ENCODE measurements at places on chromosomes 7 and 10.

DNA sequence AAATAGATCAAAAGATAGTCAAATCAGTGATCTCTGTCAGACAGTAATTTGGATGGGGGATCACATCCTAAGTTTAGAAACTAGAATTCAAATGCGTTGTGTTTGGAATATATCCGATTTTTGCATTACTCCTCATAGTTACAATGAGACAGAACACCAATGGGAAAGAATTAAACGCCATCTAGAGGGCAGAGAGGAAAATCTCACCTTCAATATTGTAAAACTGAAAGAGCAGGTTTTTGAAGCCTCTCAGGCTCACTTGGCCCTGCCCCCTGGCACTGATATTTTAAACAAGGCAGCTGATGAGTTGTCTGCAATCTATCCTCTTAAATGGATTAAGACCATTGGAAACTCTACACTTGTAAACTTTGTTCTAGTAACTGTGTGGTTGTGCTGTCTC lies 17.7 kb downstream of the FRG2B start:
- peak; percentile 47 for DNase-seq

DNA sequence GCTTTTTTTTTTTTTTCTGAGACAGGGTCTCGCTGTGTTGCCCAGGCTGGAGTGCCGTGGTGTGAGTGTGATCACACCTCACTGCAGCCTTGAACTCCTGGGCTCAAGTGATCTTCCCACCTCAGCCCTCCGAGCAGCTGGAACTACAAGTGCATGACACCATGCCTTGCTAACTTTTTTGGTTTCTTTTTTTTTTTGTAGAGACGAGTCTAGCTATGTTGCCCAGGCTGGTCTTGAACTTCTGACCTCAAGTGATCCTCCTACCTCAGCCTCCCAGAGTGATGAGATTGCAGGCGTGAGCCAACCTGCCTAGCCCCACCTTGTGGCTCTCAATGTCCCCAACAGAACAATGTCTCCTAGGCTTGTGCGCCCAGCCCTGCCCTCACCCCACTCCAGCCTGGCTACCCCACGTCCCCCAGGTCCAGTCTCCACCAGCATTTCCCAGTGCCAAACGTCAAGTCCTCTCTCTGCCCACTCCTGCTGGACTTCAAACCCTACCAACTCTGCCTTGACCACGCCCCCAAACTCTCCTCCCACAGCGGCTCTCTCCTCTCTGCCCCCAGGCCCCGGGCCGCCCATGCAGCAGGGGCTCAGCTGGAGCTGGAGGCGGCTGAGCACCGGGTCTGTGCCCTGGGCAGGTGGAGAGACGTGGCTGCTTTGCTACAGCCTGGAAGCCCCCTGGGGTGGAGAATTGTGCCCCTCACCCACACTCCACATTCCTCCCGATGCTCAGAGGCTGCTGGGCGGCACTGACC lies 18.9 kb downstream of the BHLHA15 start:
- no peak for DNase-seq

DNA sequence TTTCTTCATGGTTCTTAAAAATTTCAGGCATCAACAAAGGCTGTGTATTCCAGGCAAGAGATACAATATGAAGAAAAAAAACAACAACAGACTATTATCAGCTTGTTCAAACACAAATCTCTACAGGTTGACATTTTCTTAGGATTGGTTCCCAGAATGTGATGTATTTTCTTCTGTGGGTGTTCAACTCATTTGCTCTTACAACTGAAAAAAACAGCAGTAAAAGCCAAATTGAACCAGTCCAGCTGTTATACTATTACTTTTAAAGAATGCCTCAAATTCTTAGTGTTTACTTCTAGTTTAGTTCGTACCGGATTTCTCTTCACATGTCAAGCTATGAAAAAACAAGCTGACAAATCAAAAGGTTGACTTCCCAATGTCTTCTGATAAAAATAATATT lies 60.7 kb downstream of the CNTNAP2 start:
- DNase-seq: no peak

DNA sequence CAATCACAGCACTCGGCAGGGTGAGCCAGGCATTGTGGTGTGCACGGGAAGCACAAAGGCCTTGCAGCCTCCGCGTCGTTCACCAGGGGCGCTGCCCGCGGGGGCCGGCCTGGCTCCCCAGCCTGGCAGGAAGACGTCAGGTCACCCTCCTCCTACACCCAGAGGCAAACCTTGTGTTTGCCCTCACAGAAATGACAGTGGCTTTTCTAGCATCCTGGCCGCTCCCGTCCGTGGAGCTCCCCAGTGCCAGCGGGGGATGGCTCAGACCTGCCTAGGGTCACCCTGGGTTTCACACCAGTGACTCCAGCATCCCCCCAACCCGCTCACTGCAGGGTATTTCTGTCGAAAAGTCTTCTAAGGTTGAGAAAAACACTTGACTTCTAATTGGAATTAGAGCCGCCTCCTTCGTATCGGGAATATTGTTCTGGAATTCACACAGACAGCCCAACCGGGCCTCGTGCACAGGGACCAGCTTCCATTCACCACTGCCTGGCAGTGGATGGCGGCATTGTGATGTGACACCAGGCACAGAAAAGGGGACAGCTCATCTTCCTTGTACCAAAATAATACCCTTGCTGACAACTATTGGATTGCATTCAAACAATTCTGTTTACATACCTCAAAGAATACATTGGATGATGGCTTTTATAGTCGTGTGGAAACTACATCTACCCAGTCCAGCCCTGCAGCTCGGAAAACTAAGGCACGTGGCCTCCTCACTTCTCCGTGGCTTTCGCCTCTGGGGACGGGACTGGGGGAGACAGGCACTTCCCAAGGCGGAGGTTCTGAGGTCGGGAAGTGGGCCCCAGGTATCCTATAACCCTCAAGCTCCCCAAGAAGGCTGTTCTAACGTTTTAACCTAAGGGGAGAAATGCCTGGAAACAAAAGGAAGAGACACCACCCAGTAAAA lies 109.0 kb downstream of the EBF3 start:
- no peak for DNase-seq

GRCh38 chr10:99979066-99979685 lies 30.6 kb downstream of the DNMBP start:
- DNase-seq: no peak

DNA sequence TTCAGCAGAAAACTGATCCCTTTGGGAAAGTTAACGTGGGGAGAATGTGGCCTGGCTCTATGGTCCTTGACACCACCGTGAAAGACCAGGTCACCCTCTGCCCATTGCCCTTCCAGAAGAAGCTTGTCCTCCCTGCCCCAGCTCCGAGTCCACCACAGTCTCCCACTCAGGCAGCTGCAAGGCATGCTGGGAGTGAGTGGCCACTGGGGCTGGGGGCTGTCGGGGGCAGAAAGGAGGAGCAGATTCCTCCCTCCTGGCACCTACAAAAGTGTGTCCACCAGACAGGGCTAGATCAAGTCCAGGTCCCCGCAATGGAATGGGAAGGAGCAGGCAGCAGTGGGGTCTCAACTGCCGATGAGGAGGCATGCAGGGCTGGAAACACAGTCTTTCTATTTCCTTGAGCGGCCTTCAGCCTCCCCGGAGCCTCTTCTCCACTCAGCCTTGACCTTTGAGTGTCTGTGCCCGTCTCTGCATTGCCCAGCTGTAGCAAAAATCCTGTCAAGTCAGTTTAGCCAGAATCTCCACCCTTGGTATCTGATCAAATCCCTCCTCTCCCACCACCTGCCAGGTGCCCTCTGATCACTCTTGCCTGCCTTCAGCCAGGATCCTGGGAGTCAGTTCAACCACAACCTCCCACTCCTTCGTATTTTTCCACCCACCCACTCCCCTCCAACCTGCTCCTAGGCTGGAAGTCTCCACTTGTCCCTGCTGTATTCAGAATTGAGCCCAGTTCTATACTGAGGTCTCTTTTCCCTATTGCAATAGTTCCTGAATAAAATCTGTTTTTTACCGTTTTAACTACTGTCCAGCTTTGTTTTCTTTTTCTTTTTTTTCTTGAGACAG lies 6.9 kb upstream of the ZNF316 start:
- DNase-seq: no peak

- no peak for DNase-seq
Observed at GRCh38 chr7:129728875-129729467, 117.5 kb downstream of the NRF1 start.

DNA sequence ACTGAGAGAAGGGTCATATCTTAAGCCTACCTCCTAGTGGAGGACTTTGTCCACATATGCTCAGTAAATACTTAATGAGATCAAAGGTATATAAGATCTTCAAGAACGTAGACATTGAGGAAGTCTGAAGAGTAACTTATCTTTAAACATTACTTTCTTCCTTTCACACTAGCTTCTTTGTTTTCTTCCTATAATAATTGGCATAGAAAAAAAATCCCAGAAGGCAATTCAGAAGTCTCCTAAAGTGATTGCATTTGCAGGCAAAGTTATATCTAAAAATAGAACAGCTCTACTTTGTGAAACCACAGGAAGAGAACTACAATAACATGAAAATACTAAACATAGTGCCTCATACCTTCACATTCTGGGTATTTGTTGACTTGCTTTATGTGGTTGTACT lies 150.4 kb downstream of the PPP1R3A start:
- DNase-seq: no peak

- DNase-seq: peak; percentile 90
Observed at GRCh38 chr10:122126763-122127659, 138.0 kb downstream of the TACC2 start.

GRCh38 chr10:14415676-14416307 lies 85.1 kb upstream of the FRMD4A start:
- no peak for DNase-seq

- DNase-seq: peak; percentile 87
Observed at GRCh38 chr7:101402081-101402779, 39.6 kb downstream of the COL26A1 start.

- DNase-seq: no peak
Observed at GRCh38 chr10:106785528-106785927, 379.0 kb downstream of the SORCS1 start.

GRCh38 chr10:45375101-45375500 lies 1.1 kb downstream of the ALOX5 start:
- DNase-seq: no peak

- DNase-seq: no peak
Observed at GRCh38 chr7:71860572-71860971, 551.6 kb downstream of the CALN1 start.

All from AG20443 (cell line).